ENCODE measurements at places on chromosomes 3 and 15. TPM values are rescaled to one million over a fixed set of nuclear protein-coding genes. Genes with fewer than 3 reads are reported as not detected.

Gene RFC4
- 11.1 TPM for polyA plus RNA-seq

DNA sequence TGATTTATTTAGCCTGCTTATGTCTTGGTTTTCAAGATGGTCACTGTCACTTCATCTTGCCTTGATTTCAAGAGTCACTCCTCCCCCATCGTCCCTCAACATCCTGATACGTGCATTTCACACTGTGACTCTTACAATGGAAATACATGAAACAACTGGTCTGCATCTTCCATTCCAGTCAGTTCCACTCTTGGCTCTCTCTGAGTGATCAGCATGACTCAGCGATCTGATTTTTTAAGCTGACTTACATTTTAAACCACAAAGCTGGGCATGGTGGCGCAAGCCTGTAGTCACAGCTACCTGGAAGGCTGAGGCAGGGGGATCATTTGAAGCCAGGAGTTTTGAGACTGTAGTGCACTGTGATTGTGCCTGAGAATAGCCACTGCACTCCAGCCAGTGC is 271.2 kb upstream of the ROPN1 start:
- H3K27ac ChIP-seq: no peak overlapping the region
- no peaks in the 10 kb centered on the region for H3K36me3 ChIP-seq
- no peaks in the 10 kb centered on the region for H3K27me3 ChIP-seq
- no peak overlapping the region for H3K4me3 ChIP-seq

- no peak overlapping the region for H3K27ac ChIP-seq
- peaks cover 10% of the 10 kb centered on the region for H3K36me3 ChIP-seq
- no peak overlapping the region for H3K4me3 ChIP-seq
Measured at GRCh38 chr3:52345521-52346109, 29.5 kb downstream of the DNAH1 start.

- no peak overlapping the region for H3K4me3 ChIP-seq
- no peaks in the 10 kb centered on the region for H3K27me3 ChIP-seq
- H3K36me3 ChIP-seq: peaks cover 18% of the 10 kb centered on the region
- H3K4me1 ChIP-seq: no peaks in the 10 kb centered on the region
- no peak for DNase-seq
Measured at GRCh38 chr3:122825460-122825859, 30.6 kb downstream of the SLC49A4 start.

Gene GPR62
- 0.41 TPM for polyA plus RNA-seq

Gene GRIP2
- 3.2 TPM for polyA plus RNA-seq

Gene GPR27
- polyA plus RNA-seq: 5.5 TPM

Gene ECE2
- polyA plus RNA-seq: not detected

DNA sequence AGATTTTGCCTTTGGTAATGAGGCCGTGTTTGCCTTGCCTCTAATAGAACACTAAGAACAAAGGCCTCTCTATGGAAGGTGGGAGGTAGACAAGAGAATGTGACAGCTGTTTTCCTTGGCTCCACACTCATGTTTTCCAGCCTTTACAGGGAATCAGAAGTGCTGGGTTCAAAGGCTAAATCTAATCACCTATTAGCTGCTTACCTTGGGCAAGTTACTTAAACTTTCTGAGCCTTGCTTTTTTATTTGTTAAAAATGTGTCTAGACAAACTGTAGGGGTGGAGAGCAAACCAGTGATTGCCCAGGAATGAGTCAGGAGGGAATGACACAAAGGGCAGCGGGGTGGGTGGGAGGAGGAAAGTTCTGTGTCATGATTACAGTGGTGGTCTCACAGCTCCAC is 179.0 kb downstream of the P3H2 start:
- peak overlapping the region; percentile 24 for H3K27ac ChIP-seq
- H3K36me3 ChIP-seq: no peaks in the 10 kb centered on the region
- no peaks in the 10 kb centered on the region for H3K27me3 ChIP-seq
- no peak for DNase-seq
- no peaks in the 10 kb centered on the region for H3K4me1 ChIP-seq
- H3K4me3 ChIP-seq: no peak overlapping the region

- DNase-seq: no peak
- H3K36me3 ChIP-seq: no peaks in the 10 kb centered on the region
- H3K27ac ChIP-seq: no peak overlapping the region
- no peak overlapping the region for H3K4me3 ChIP-seq
- H3K27me3 ChIP-seq: no peaks in the 10 kb centered on the region
Measured at GRCh38 chr3:78046566-78046965, 1006.7 kb downstream of the ROBO2 start.

Gene CPLX3
- not detected for polyA plus RNA-seq

- peak overlapping the region; percentile 75 for H3K27ac ChIP-seq
- H3K4me1 ChIP-seq: no peaks in the 10 kb centered on the region
- no peak for DNase-seq
- H3K27me3 ChIP-seq: no peaks in the 10 kb centered on the region
- no peak overlapping the region for H3K4me3 ChIP-seq
Measured at GRCh38 chr15:78914027-78914764, 30.6 kb downstream of the CTSH start.

DNA sequence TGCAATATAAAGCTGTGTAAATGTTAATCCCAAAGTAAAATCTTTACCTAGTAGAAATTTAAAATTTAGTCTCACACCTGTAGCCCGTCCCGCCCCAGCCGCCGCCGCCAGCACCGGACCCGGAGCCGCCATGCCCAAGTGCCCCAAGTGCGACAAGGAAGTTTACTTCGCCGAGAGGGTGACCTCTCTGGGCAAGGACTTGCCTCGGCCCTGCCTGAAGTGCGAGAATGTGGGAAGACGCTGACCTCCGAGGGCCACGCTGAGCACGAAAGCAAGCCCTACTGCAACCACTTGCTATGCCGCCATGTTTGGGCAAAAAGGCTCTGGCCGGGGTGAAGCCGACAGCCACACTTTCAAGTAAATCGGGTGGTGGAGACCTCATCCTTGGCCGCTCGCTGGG is 22.1 kb upstream of the TOP2B start:
- no peak overlapping the region for H3K27ac ChIP-seq
- H3K4me3 ChIP-seq: no peak overlapping the region
- H3K4me1 ChIP-seq: no peaks in the 10 kb centered on the region

DNA sequence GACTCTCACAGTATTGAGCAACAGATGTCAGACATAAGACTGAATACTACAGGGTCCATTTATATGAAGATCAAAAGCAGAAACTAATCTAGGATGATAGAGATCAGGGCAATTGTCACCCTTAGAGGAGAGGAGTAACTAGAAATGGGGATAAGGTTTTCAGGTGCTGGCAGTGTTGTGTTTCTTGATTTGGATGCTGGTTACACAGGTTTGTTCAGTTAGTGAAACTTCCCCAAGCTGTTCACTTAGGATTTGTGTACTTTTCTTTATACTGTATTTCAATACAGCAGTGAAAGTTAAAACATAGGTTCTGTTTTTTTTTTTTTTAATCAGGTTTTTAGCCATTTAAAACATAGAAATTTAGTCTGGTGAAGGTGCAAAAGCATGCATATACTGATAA is 39.1 kb upstream of the CMTM7 start:
- no peaks in the 10 kb centered on the region for H3K27me3 ChIP-seq
- H3K4me3 ChIP-seq: no peak overlapping the region
- no peak overlapping the region for H3K27ac ChIP-seq
- H3K36me3 ChIP-seq: no peaks in the 10 kb centered on the region

- H3K27ac ChIP-seq: no peak overlapping the region
- H3K4me3 ChIP-seq: no peak overlapping the region
- H3K27me3 ChIP-seq: no peaks in the 10 kb centered on the region
- no peak for DNase-seq
- no peaks in the 10 kb centered on the region for H3K36me3 ChIP-seq
- no peaks in the 10 kb centered on the region for H3K4me1 ChIP-seq
Measured at GRCh38 chr3:151753846-151754245, 20.1 kb downstream of the AADACL2 start.

Gene CHRD
- polyA plus RNA-seq: 18.6 TPM

GRCh38 chr3:153734777-153735551 is 386.2 kb upstream of the ARHGEF26 start:
- no peaks in the 10 kb centered on the region for H3K36me3 ChIP-seq
- no peaks in the 10 kb centered on the region for H3K27me3 ChIP-seq
- DNase-seq: no peak
- H3K4me3 ChIP-seq: no peak overlapping the region

GRCh38 chr15:67146875-67147381 is 81.5 kb downstream of the SMAD3 start:
- no peaks in the 10 kb centered on the region for H3K27me3 ChIP-seq
- no peaks in the 10 kb centered on the region for H3K36me3 ChIP-seq
- no peak for DNase-seq
- no peak overlapping the region for H3K27ac ChIP-seq

Gene TLR9
- polyA plus RNA-seq: not detected

DNA sequence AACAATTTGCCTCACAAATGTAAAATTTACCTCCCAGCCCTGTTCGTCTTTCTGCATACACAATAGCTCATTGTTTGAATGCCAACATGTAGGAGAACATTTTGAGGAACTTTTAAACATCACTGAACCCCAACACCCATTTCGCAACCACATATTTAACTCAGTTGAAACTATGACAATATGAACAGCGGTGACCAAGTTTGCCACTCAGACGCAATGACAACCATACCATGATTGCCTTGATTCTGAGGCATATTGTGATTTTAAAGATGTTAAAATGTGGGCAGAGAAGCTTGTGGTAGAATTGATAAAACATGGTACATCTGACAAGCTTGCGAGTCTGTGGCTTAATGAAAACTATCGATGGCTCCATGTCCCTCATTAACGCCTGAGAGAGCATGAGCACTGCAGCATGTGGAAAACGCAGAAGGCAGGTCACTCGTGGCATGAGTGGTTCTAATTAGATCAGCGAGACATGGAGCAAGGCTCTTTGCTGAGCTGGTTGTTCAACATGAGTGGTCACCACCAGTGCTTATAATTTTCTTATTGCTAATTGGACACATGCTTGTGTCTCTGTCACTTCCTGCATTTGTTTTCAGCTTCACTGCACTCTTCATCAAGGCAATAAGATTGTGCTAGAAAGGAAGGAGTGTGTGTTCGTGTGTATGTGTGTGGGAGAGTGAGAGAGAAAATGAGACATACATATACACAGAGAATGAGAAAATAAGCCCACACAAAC is 116.8 kb downstream of the CHST2 start:
- no peaks in the 10 kb centered on the region for H3K4me1 ChIP-seq
- no peaks in the 10 kb centered on the region for H3K27me3 ChIP-seq
- no peak overlapping the region for H3K27ac ChIP-seq

- H3K4me1 ChIP-seq: no peaks in the 10 kb centered on the region
- DNase-seq: no peak
- H3K36me3 ChIP-seq: no peaks in the 10 kb centered on the region
- H3K27me3 ChIP-seq: no peaks in the 10 kb centered on the region
Measured at GRCh38 chr3:160758929-160759577, 3.0 kb downstream of the PPM1L start.

Gene ADCY5
- 7.1 TPM for polyA plus RNA-seq

Gene RTP3
- polyA plus RNA-seq: 0.30 TPM

DNA sequence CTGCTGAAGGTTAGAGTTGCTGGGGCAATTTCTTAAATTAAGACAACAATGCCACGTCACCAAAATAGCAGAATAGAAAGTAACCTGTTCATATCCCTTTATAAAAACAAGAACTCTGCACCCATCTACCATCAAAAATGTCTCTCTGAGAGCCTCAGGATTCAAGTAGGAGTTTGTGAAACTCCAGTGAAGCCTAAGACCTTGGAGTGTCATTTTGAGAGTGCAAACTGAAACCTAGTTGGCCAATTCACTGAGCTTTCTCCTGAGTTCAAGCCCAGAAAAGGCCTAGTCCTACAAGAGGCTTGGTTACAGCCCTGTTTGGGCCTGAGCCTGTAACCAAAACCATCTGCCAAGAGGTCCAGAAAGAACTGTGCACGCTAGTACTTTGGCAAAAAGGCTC is 335.1 kb downstream of the EFHB start:
- H3K4me3 ChIP-seq: no peak overlapping the region
- H3K4me1 ChIP-seq: no peaks in the 10 kb centered on the region
- no peaks in the 10 kb centered on the region for H3K36me3 ChIP-seq
- H3K27me3 ChIP-seq: no peaks in the 10 kb centered on the region

- peaks cover 21% of the 10 kb centered on the region for H3K36me3 ChIP-seq
- no peak overlapping the region for H3K4me3 ChIP-seq
- no peak overlapping the region for H3K27ac ChIP-seq
- no peaks in the 10 kb centered on the region for H3K27me3 ChIP-seq
Measured at GRCh38 chr3:183988216-183988790, 29.4 kb downstream of the ABCC5 start.

Gene CSPG4
- 4.4 TPM for polyA plus RNA-seq

DNA sequence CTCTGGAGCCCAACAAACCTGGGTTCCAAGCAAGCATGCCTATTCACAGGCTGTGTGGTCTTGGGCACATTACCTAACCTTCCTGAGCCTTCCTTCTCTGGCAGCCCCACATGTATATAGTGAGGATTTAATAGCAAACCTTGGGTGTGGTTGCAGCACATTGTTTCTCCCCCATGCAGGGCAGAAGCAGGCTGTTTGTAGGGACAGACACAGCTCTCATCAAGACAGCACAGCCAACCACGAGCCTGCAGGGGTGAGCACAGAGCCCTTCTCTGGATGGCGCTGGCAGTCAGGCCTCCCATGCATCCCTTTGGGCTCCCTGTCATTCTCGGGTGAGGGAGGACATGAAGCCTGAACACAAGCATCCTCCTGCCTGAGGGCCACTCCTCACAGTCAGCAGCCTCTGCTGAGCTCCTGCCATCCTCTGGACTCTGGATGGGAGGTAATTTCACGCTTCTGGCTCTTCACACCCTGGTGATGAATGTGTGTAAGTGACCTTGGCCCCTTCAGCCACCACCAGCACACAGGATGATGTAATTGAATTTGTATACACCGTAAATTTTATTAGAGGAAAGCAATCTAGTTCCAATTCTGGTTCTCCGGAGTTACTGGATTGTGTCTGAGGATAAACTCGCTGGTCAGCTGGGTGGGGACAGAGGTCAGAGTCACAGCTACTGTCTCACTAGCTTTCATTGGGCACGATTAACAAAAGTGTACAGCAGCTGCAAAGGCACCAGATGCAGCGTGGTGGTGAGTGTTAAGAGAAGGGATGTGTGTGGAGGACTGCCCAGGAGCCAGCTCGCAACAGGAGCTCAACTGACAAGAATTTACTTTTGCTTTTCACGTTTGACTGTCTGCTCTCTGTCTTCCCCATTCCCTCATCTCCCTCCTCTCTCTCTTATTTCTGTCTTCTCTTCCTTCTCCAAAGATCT is 118.1 kb downstream of the CLSTN2 start:
- peak; percentile 82 for DNase-seq
- H3K36me3 ChIP-seq: no peaks in the 10 kb centered on the region
- H3K27me3 ChIP-seq: no peaks in the 10 kb centered on the region
- H3K27ac ChIP-seq: no peak overlapping the region

GRCh38 chr3:24678021-24678420 is 183.4 kb upstream of the THRB start:
- no peaks in the 10 kb centered on the region for H3K4me1 ChIP-seq
- H3K27ac ChIP-seq: no peak overlapping the region
- no peaks in the 10 kb centered on the region for H3K36me3 ChIP-seq
- H3K27me3 ChIP-seq: no peaks in the 10 kb centered on the region

Gene GHSR
- not detected for polyA plus RNA-seq

- H3K4me1 ChIP-seq: no peaks in the 10 kb centered on the region
- H3K4me3 ChIP-seq: no peak overlapping the region
- no peak for DNase-seq
- no peaks in the 10 kb centered on the region for H3K27me3 ChIP-seq
- no peaks in the 10 kb centered on the region for H3K36me3 ChIP-seq
Measured at GRCh38 chr3:129021140-129021551, 20.0 kb downstream of the EFCC1 start.

All from kidney (tissue), 22 donors.